ENCODE measurements at places on chromosomes 4 and X. TPM values are rescaled to one million over a fixed set of nuclear protein-coding genes. Genes with fewer than 3 reads are reported as not detected.

DNA sequence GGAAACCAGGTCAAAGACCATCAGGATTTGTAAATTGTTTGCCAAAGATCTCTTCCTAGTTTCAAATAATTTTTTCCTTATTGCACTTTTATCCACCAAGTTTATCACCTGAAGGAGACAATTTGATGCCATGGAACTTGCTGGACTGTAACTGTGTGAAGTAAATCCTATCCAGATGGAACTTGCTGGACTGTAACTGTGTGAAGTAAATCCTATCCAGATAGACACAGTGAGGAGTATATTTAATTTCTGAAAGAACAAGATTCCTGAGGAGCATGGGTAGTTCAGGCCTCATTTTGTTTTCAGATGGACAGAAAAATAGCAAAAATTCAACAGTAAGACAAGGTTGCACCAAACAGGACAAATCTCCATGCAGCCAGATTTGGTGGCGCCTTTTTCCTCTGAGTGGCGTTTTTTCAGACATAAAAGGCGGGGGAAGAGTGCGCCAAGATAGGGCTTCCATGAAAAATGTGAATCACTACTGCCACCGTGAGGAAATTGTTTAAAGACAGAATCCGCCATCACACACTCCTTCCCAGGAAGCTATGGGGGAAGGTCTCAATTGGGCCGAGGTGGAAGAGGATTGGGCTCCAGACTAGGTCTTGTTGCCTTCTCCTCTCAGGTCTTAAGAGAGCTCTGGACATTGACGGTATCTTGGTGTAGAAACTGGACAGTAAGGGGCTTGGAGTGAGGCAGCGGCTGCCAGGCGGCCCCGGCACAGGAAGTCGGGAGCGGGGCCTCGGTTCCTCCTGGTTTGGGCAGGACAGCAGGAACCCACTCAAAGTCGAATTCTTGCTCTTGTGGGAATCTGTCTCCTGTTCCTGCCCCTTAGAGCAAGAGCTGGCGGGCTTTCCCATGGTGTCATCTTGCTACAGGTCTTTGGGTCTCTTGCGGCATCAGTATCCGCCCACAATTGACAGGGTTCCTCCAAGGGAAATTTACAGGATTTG, 234.7 kb downstream of the OR13H1 start:
- DNase-seq: peak; percentile 94

DNA sequence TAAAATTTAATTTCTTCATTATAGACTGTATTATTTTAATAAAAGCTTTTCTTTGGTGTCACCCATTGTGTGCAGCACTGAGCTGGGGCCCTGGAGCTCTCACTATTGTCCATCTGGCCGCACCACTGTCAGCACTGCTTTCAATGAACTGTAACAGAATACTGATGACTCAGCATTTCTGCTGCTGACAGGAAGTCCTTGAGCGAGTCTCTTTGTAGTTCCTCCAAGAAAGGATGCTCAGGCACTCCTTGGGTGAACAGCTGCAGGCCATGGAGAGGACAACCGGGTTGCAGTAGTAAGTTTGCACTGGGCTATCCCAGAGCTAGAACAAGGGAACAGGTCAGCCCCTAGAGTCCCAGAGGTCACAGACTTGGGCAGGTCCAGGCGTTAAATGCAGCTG, 81.6 kb downstream of the SORBS2 start:
- DNase-seq: peak; percentile 40

SPANXB1 gene
- not detected for total RNA-seq

CCKAR gene
- total RNA-seq: not detected

- no peak for DNase-seq
These were observed 296.6 kb upstream of the PRPS2 start for GRCh38 chrX:12494400-12495138.

GRCh38 chrX:151919610-151920009, 6.9 kb downstream of the MAGEA4 start:
- DNase-seq: no peak

CLDN34 gene
- not detected for total RNA-seq

GRCh38 chrX:154599531-154599930, 14.6 kb downstream of the CTAG1A start:
- DNase-seq: peak; percentile 30

GRCh38 chrX:65697211-65697641, 29.8 kb downstream of the MSN start:
- peak; percentile 60 for DNase-seq

DNA sequence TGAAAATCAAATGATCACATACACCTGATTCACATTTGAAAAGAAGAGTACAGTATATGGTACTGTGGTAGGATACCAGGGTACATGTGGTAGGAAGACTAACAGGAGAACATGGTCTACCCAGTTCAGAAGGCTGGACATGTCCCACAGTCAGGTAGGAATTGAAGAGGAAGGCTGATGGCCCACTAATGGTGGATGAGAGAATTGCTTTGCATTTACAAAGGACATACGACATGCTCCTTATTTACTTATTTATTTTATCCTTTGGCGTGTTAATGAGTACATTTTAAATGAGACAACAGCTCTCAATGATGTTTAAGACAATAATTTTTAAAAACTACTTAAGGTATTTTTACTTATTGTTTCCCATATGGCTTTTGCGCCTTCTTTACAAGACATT, 106.7 kb upstream of the BMP2K start:
- DNase-seq: no peak

SMARCA1 gene
- total RNA-seq: not detected

WDR17 gene
- total RNA-seq: 3.8 TPM

DNA sequence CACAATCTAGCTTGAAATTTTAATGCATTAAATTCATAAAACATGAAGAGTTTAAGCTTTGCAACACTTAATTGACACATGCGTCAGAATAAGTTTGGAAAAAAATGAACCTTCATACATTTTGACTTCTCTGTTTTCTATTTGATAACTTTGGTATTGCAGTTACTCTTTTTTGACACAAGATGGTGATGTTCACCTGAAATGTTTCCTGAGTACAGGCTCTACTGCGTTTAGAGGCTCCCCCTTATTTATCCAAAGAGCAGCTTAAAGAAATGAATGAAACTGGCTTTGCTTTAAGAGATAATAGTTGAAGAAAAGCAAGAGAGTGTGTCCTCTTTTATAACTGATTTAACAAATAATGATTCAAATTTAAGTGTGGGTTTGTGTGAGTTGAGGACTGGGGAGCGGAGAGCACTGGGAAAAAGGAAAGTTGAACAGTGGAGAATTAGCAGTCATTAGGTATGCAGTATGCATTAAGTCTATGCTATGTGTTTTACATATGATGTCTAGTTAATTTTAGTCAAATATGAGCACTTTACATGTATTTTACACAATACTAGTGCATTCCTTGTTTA, 180.6 kb upstream of the NUDT6 start:
- peak; percentile 82 for DNase-seq

DNA sequence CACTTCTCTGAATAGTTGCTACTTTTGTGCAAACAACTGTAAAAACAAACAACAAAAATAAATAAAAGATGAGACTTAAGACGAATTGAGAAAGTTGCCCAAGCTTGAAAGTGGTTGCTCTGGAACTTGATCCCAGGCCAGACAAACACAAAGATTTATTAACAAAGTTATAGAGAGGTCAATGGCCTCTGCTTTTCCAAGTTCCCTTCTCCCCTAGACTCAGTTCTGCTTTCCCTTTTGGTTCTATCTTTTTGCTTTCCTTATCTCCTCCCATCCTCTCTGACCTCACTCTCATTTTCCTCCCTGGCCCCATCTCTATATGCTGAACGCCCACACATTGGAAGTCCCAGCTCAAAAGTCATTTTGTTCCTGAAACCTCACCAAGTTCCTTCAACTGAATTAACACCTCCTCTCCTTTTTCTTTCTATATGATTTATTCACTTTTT, 82.7 kb downstream of the MXRA5 start:
- no peak for DNase-seq

- no peak for DNase-seq
These were observed 46.5 kb downstream of the HADH start for GRCh38 chr4:108036213-108036612.

ITIH6 gene
- total RNA-seq: not detected

UGT2A2 gene
- total RNA-seq: not detected

EDA2R gene
- not detected for total RNA-seq

PNMA6F gene
- not detected for total RNA-seq

DNA sequence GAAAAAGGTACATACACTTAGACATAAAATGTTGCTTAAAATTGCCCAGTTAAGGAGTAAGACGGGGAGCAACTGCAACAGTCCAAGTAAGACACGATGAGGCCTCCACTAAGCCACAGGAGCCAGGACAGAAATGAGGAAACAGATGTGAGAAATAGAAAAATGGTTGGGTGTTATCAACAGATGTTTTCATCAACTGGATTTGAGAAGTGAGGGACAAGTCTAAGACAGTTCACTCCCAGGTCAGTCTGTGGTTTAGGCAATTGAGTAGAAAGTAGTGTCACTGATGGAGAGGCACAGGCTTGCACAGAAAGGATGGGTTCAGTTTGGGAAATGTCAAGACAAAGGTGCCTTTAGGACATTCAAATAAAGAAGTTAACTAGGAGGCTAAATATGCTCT, 23.5 kb upstream of the PHF8 start:
- no peak for DNase-seq

- peak; percentile 68 for DNase-seq
These were observed 2.8 kb downstream of the SFRP2 start for GRCh38 chr4:153785910-153786721.

- DNase-seq: peak; percentile 82
These were observed 147.4 kb downstream of the SMIM20 start for GRCh38 chr4:26061248-26061986.

DNA sequence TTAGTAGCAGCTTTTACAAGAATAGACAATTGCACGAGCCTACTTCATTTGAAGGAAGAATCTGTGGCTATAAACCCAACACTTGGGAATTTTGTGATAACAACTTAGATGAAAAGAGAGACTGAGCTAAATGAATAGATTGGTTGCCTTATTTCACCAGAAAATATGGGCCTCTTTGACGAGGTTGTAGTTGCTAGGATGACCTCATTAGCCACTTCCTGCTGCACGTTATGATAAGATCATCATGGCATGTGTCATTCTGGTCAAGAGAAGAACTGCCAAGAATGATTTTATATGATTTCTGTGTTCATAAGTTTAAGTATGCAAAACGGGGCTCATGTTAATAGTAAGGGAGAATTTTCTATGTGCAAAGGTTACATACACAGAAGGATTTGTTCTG, 321.9 kb upstream of the GIMD1 start:
- DNase-seq: no peak

RAB9B gene
- not detected for total RNA-seq

OPN1LW gene
- not detected for total RNA-seq

DNA sequence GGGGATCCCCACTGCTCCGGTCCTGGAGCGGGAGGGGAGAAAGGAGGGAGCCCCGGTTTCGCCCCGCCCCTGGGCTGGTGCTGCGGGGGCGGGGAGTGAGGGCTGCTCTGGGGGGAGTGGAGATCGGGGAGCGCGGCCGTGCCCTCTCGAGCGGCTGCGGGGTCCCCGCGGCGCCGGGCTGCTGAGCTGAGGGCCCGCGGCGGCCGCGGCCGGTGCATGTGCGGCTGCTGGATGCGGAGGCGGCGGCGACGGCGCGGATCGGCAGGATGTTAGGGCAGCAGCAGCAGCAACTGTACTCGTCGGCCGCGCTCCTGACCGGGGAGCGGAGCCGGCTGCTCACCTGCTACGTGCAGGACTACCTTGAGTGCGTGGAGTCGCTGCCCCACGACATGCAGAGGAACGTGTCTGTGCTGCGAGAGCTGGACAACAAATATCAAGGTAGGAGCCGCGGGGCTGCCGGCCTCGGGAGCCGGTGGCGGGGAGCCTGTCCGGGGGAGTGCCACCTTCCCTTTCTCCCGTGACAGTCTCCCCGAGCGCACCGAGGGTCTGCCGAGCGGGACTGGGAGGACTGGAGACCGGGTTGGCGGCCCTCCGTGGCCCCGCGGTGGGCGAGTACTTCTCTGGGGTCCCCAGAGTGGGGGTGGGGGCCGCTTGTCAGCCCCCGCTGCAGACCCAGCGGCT, at the start of gene ING2:
Gene ING2, plus strand, starts transcription at position 129 of the 681 bp plus-strand sequence. Its CDS starts 138 bp downstream, at position 267.
- peak; percentile 83 for DNase-seq

- no peak for DNase-seq
These were observed 504 bp upstream of the RBM3 start for GRCh38 chrX:48573690-48574269.

- peak; percentile 84 for DNase-seq
These were observed 551.4 kb downstream of the IQCM start for GRCh38 chr4:149264093-149264733.

DNA sequence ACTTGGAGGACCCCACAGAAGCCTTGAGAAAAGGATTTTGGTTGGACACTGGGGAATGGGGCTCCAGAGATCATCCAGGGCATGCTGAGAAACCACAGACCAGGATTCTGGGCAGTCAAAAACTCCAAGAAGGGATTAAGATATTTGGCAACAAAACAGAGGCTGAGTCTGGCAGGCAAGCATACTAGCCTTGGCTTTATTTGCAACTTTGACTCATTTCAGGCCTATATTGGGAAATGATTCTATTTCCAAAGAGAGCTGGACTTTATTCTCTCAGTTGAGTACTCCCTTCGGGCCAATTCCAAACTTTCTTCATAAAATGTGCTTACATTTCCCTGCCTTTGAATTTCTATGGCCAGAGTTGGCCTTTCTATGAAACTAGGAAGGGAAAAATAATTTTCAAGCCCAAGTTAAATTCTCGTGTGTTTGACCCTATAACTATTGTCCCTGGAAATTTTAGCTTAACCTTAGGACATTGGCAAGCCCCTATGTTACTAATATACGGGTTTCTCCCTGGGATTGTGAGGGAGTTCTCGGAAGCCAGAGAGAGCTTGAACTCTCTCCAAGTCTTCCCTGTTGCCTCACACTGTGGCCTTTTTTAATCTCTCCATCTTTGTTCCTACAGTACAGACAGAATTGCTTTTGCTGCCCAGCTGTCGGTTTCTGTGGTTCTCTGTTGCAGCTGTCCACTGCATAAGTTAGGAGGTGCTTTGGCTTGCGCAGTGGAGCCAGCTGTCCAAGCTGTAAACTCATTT, 112.6 kb upstream of the FAM9A start:
- no peak for DNase-seq

DNA sequence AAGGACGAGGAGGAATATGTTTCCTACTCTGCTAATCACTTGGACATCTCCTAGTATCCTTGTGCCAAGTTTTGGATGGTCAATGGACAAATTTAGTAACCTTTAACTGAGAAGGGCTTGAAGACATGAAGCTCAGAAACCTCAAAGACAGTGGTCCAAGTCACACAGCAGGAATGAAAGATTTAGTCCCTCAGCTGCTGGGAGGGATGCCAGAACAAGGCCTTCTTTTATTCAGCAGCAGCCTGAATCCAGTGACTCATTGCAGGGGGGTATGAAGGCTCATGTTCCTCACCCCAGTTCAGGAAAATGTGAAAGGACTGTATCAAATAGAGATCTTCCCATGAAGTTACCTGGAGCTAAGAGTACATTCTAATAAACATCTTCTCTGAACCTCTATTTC, 214.9 kb upstream of the UGT8 start:
- no peak for DNase-seq

NMU gene
- total RNA-seq: not detected
